Nephron progenitor cell (in vitro differentiated cells): ENCODE measurements at places on chromosomes 2 and 18.

- DNase-seq, result no peak
These were observed 184.2 kb downstream of the KCNJ3 start for GRCh38 chr2:154882725-154883124.

GRCh38 chr2:227772197-227772661, 26.5 kb downstream of the SCYGR8 start:
- no peak for DNase-seq

- no peak for DNase-seq
These were observed 1.8 kb downstream of the SLC23A3 start for GRCh38 chr2:219167997-219168396.

- DNase-seq, result no peak
These were observed 360.7 kb downstream of the TMX3 start for GRCh38 chr18:68354176-68354575.

DNA sequence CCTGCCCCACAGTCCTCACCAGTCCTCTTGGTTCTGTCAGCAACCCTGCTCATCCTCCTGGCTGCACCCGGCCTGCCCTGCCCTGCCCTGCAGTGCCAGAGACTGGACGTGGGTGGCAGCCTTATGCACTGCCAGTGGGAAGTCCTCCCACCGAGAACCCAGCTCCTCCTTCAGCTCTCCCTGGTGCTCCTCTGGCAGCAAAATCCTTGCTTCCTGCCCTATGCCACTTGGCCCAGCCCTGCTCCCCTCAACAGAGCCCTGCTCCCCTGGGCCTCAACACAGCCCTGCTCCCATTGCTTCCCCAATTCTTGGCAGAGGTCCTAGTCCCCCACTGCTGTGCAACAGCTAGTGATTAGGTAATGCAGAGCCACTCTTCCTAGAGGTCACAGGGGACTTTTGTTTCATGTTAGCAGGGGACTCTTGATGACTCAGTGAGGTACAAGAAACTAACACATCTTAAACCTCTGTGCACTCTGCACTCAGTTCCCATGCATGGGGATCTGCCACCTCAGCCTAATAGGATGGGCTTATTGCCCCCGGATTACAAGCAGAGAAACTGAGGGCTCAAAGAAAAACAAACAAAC, 58.0 kb upstream of the EDAR start:
- no peak for DNase-seq

DNA sequence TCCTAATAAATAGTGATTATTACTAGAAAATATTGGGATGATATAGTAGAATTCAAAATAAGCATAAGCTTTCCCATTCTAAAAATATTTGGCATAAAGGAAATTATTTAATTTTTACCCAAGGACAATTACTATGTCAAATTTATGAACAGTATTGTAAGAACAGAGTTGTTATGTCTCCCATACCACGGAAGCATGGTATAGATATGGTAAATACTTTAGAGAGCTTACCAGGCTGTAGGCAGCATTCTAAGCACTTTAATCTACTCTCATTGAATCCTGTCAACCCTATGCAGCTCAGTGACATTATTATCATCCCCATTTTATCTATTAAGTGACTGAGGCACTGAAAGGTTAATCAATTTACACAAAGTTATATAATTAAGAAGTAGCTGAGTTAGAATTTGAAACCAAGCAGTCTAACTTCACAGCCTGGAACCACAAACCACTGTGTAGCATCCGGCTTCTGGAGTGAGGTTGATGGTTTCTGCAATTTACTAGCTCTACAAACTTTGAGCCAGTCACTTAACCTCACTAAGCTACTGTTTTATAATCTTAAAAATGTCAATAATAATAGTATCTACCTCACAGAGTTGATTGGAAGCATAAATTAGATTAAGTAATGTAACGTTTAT, 323.7 kb downstream of the ARHGAP15 start:
- no peak for DNase-seq

DNA sequence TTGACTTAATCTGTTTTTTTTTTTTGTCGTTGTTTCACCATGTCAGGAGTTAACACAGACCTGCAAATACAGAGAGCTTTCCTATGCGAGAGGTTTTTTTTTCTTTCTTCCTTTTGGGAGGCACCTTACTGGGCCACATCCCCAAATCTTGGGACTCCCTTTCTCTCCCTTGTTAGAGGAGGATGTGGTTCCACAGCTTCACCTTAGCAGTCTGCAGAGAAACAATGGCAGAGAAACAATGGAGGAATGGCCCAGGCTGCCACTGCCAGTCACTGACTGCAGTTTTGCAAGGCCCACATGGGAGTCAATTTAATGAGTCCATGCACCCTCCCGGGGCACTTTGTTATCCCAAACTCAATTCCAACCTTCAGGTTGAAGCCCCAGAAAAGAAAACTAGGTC, 20.8 kb upstream of the PDK1 start:
- DNase-seq, result no peak

GRCh38 chr2:172884336-172884735, 148.7 kb downstream of the RAPGEF4 start:
- no peak for DNase-seq

- DNase-seq, result peak; percentile 80
These were observed 776 bp upstream of the KLF7 start for GRCh38 chr2:207166349-207167098.

- no peak for DNase-seq
These were observed 114.5 kb upstream of the STPG4 start for GRCh38 chr2:47269316-47270232.

- no peak for DNase-seq
These were observed 60.2 kb upstream of the GALNT13 start for GRCh38 chr2:153811516-153811915.

GRCh38 chr2:65431421-65432226, 775 bp downstream of the SPRED2 start:
- peak; percentile 59 for DNase-seq

GRCh38 chr18:53567929-53568574, 656.4 kb downstream of the MBD2 start:
- DNase-seq, result peak; percentile 11

GRCh38 chr2:227428731-227429285, 41.1 kb upstream of the SCYGR1 start:
- no peak for DNase-seq

- DNase-seq, result no peak
These were observed 269.3 kb upstream of the ID2 start for GRCh38 chr2:8412586-8412985.

GRCh38 chr2:158197940-158198339, 96.3 kb downstream of the UPP2 start:
- no peak for DNase-seq

GRCh38 chr2:31384351-31384750, 30.2 kb downstream of the XDH start:
- no peak for DNase-seq

- DNase-seq, result no peak
These were observed 151.8 kb downstream of the SH3RF3 start for GRCh38 chr2:109280804-109281203.

DNA sequence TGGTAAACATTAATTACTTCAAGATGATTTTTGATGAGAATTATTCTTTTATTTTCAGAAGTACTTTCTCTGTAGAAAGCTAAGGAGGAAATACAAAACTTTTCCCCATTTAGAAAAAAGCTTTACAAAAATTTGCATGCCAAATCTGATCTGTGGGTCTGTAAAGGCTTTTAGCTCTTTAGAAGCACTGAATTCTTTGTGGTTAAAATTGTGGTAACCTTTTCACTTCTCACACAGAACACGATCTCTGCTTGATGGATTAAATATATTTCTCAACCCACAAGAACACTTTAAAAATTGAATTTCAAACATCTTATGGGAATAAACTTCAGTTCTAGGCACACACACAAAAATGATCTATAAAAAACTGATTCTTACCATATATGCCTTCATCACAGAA, 63.7 kb downstream of the VIL1 start:
- no peak for DNase-seq

DNA sequence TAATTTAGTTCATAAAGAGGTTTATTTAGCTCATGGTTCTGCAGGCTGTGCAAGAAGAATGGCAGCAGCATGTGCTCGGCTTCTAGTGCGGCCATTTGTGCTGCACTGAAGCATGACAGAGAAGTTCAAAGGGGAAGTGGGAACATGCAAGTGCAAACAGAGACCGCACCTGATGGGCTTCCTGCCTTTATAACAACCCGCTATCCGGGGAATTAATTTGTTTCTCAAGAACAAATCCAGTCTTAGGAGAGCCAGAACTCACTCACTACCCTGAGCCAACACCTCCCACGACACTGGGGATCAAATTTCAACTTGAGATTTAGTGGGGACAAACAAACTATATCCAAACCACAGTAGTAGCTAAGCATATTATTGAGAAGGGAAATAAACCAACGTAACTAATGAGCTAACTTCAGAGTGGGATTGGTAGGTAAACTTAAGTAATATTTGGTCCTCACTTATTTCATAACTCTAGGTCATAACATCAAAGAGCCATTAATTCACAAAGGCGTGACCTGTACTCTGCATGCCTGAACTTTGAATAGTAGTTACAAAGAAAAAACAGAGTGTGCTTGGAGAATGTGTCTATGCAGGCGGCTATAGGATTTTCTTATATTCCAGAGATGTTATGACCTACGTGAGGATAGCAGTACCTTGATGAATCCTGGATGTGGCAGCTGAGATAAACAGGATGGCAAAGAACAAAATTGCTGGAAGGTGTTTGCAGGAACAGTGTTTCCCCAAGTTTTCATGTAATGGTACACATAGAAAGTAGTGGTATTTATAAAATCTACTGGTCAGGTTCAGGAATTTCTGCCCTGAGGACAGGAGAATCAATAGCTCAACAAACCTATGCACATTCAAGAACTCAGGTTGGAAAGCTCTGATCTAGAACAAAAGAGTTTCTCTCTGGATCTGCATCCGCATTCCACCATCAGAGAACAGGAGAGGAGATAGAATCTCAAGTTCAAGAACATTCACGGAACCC, 845.9 kb upstream of the ID2 start:
- peak; percentile 7 for DNase-seq

- DNase-seq, result no peak
These were observed 145.6 kb downstream of the AQP4 start for GRCh38 chr18:26719896-26720295.

DNA sequence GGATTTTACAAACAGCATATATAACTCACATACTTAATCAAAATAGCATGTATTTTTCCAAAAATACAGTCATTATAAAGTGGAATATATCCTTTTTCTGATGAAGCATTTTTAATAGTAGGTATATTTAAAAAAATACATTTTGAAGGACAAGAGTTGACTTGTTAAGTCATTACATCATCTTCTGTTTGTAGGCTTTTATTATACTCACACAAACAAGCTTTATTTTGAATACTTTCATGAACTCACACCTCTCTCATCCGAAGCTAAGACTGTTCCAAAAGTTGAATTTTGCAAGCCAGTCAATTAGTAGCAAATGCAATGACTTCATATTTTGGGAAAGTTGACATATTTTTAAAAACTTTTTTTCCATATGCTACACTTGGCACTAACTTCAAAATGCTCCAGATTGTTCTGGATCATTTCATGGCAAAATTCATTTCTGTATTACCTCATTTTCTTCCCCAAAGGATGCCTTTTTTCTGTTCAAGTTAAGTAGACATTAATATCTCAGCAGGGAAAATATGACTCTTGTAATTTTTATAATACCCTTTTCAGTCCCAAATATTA, 68.5 kb upstream of the WDR75 start:
- DNase-seq, result no peak

DNA sequence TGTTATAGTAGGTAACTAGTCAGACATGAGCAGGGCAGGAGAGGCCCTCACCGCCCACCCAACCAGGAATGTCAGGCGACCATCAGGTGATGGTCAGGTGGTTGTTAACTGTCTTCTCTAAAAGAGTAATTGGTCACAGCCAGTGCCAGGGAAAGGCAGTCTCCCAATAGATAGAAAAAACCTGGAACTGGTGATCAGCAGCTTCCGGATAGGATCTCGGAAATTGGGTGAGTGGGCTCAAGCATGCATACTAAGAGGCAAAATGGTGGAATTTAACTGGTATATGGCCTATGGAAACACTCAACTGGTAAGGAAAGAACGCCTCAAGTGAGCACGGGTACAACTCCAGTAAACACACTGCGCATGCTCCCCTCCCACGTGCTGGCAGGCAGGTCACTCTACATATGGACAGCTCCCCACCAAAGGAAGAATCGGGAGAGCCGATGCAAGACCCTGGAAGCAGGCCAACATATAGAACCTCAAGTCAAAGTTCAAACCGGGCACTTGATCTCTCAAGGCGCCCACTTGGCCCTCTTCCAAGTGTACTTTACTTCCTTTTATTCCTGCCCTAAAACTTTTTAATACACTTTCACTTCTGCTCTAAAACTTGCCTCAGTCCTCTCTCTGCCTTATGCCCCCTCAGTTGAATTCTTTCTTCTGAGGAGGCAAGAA, 43.5 kb upstream of the TMEM131 start:
- no peak for DNase-seq

DNA sequence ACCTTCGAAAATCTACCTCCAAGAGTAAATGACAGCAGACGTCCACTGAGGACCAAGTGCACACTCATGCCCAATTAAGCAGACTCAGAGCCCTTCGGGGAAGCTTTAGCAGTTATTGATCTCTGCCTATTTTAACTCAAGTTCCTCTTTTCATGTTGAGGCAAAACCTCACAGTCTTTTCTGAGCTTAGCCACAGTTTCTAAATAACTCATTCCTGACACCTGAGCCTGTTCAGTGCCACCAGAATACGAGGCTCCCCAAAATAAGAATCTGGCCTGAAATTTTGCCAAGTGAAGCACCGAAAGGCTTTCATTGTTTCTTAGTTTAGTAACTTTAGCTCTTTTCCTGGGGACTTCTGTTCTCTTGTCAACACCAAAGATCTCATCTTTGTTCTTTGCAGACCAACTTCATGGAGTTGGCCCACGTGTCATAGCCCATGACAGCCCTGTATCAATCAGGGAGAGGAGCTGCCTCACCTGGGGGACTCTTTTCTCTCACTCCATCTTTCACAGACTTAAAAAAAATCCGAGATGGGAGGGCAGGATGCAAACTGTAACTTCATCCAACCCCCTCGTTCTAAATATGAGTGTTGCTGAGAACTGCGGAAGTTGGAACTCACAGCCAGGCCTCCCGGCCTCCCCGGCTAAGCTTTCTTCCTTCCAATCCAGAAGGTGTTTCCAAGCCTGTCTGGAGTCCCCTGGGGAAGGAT, 22.2 kb downstream of the INPP5D start:
- no peak for DNase-seq

- no peak for DNase-seq
These were observed 73.6 kb downstream of the CYBRD1 start for GRCh38 chr2:171595896-171596295.

- DNase-seq, result no peak
These were observed 132.7 kb upstream of the HS6ST1 start for GRCh38 chr2:128451084-128452023.

- DNase-seq, result no peak
These were observed 23.4 kb upstream of the CYP1B1 start for GRCh38 chr2:38099099-38100028.

GRCh38 chr2:175251425-175252041, 70.0 kb upstream of the ATP5MC3 start:
- DNase-seq, result peak; percentile 19
